Stimulated activated CD4-positive, alpha-beta T cell treated with anti-CD3 and anti-CD28 coated beads, Interleukin-15, amount 100 ng/mL, for 1 hour (primary cell): ENCODE measurements at places on chromosomes 5 and 9.

GRCh38 chr9:92611621-92612285 is 58.2 kb downstream of the IPPK start:
- DNase-seq, result no peak

GRCh38 chr5:124419531-124419930 is 326.9 kb downstream of the ZNF608 start:
- DNase-seq, result no peak

DNA sequence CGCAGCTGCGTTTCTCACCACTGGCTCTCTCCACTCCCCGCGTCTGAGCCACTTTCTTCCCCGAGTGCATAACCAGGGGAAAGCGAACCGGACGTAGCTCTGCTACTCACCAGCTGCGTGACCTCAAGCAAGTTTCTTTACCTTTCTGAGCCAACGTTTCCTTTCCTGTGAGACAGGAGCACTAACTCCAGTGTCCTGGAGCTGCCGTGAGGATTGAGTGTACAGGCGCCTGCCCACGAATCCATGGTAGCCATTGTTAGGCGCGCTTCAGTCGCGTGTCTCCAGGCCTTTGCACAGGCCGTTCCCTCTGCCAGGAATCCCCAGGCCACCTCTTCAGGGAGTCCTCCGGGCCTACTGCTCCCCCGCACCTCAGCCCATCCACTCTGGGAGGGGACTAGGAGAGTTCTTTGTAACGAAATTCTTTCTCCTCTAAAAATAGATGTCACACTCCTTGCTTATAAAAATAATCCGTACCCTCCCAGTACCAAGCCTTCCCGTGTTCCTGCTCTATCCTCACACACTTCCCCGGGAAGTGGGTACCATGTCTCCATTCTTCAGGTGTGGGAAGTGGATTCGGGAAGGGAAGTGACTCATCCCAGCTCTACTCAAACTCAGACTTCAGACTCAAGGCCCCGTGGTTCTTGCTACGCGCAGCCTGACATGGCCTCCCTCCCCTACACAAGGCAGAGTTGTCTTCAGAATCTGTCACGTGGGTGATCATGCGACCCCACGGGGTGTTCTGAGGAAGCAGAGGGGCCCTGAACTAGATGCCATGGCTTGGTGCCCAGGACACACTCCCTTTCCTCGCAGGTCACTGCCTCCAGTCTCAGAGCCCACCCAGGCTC is 16.1 kb upstream of the CRB2 start:
- no peak for DNase-seq

- DNase-seq, result no peak
Observed at GRCh38 chr5:154709368-154710305, 45.5 kb upstream of the LARP1 start.

DNA sequence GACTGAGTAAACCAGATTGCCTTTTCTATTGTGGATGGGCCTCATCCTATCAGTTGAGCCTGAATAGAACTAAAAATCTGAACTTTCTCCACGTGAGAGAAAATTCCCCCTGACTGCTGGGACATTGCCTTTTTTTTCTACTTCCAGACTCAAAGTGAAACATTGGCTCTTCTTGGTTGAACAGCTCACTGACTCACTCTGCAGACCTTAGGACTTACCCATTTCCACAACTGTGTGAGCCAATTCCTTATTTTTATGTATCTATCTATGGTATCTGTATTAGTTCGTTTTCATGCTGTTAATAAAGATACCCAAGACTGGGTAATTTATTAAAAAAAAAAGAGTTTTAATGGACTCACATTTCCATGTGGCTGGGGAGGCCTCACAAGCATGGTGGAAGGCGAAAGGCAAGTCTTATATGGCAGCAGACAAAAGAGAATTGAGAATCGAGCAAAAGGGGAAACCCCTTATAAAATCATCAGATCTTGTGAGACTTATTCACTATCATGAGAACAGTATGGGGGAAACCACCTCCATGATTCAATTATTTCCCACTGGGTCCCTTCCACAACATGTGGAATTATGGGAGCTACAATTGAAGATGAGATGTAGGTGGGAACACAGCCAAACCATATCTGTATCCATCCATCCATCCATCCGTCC is 306.7 kb upstream of the SLC24A2 start:
- DNase-seq, result no peak

GRCh38 chr5:163943546-163943945 is 438.1 kb downstream of the MAT2B start:
- DNase-seq, result no peak

DNA sequence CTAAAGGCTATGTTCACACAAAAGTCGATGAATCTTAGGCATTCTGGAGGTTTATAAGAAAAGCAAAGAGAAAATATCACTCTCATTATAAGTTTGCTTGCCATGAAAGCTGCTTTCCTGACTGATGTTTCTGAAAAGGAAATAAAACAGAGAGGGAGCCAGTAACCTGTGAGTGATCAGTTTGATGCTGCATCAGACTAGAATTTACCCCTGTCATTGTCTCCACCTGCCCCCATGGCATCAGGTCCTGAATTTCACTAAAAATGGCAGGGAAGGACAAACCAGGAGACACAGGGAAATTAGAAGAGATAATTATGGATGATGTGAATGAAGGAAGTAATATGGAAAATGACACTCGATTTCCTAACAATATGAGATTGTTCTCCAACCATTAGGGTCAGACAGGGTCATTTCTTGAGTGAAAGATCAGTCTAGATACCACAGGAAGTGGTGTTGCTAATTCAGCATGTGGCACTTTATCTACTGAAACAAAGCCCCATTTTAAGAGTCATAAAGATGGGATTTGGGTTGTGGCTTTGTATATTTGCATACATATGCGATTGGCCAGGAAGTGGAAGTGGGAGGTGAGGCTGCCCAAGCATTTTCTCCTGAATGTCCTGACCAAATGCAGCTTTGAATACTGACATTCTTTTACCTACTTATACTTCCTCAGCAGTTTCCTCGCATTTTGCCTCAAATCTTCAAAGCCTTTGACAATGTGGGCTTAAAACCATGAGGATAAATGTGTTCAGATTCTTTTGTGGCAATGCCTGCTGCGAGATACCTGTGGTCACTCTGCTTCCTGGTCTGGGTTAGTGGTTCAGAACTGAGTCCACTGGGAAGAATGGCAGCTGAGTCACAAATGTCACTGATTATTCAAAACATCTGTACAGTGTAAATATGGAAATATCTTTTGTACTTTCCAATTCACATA is 29.7 kb downstream of the MEGF10 start:
- DNase-seq, result no peak

DNA sequence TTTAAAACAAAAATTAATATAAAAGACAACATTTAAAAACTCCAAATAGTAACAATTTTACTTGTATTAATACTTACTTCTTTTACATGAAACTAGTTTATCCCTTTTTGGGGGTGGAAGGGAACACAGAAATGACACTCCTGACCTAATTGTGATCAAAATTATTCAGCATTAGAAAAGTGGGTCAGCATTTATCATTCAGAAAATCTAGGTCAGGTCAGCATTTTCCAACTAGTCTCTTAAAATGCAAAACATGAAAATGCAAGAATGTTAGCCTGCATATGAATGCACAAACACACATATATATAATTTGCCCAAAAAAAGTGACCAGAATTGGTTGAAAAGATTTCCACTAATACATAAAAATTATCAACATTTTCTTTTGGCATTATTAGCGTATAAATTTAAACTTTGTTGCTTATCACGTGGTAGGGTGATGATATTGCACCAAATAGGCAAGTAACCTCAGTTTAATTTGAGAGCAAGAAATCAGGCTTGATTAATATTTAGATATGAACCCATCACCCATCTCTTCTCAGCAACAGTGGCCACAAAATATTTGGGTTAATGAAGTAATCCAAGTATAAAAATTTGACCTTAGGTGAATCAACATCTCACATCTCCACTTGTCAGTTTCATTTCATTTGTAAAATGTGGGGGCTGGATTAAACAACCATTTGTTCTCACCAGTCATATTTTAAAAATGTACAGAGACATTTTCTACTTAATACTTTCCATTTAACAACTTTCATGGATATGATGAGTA is 5.7 kb downstream of the TMEM167A start:
- DNase-seq, result no peak

DNA sequence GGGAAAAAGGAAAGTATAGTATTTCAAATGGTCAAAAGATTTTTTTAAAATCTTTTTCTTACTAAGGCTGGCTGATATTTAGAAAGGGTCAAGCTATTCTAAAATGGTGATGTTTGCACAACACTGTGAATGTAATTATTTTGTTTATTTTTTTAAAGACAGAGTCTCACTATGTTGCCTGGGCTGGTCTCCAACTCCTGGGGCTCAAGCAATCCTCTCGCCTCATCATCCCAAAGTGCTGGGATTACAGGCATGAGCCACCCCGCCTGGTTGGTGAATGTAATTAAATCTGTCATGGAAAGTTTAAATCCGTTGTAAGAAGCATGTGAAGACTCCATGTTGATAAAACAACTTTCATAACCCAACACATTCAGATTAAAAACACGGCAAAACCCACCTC is 2.6 kb downstream of the UBTD2 start:
- DNase-seq, result no peak

GRCh38 chr9:36192196-36192595 is 1.5 kb downstream of the CLTA start:
- DNase-seq, result no peak

DNA sequence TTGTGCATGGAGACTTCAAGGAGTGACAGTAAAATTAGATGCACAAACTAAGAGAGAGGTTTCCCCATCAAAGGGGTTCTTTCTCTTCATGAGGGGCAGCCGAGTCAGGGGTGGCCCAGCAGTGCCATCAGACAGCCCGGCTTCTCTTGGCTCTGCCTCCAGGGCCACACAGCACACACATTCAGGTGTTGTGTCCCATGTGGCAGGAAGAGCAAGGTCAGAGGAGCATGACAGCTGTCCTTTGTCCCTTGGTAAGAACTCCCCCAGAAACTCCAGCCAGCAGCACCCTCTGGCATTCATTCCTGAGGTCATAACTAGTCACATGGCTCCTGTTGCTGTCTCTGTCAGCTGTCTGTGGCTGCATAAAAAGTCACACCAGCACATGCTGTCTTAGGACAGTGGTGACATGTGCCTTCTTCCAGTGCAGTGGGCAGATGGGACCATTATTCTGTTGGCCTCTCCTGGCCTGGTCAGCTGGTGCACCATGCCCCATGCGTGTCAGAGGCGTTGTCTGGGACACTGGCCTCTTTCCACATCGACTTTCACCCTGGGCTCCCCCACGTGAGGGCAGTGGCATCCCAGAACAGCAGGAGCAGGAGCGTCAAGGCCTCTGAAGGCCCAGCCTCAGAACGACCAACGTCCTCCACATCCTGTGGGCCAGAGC is 78.4 kb upstream of the OTULINL start:
- no peak for DNase-seq

DNA sequence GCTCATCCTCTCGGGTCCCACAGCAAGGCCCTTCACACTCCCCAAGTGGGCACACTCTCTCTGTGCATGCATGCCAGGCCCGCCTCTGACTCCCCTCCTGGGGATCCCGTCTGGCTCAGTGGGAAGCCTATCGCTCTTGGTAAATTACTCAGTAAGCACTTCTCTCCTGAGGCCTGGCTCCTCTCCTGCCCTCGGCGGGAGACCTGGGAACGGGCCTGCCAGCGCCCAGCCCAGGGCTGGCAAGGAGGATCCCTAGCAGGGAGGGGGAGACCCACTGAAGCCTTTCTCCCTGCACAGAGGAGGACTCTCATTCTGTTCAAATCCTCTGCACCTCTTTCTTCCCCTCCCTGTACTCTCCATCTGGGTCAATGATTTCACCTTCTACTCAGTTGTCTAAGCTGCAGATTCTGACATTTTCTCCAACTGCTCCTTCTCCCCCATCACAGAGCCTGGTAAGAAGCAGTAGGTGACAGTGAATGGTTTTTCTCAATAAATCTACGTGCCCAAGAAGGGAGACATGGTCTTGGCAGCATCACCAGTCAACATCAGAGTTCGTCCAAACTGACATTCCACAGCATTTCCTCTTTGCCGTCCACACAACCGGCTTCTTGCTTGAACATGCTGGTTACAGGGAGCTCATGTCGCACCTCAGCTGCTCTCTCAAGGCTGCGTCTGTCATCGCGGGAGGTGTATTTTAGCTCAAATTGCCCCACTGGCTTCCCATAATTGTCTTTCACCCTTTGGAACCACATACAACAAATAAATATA is 81.9 kb downstream of the GPR21 start:
- no peak for DNase-seq

DNA sequence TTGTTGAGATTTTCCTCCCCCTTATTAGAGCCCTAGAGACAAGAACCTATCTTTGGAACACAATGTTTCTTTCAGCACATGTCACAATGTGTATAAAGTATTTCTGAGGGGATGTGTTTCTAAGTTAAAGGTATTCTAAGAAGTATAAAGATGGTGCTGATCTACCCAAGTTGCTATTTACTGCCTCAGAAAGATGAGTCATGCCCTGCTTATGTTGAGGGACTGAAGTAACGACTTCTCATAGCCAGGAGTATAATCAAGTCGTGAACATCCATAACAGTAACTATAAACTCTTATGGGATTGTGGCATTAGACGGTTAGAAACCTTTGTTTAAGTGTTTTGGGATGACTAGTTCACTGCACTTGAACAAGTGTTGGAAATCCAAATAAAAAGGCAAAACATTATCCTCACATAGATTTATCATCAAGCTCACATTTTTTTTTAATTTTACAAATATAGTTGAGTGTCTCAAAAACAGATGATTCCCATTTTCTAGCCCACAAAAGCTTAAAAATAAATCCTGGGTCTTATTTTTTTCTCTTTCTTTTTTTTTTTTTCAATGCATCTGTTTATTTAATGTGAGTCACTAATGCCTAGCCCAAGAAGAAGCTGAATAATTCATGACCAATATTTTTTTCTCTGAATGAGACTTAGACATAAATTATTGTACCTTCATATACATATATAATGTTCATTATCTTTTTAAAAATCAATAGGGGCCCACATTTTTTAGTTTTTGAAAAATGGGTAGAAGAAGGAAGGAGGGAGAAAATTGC is 12.2 kb upstream of the TMEM252 start:
- no peak for DNase-seq

DNA sequence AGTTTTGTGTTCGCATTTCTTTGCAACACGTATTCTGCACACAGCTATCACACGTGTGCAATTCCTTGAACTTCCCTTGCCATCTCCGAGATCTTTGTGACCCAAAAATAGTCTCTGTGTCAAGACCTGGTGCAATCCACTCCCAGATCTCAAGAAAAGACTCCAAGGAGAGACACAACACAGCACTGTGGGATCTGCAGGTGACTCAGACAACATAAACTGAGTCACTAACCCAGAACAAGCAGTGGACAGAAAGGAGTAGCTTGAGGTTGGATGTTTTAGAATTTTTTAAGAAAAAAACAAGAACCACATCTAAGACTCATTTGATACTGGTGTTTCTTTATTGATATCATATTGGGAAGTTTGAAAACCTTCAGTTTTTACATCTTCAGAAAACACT is 396.9 kb downstream of the AGTPBP1 start:
- DNase-seq, result no peak

- DNase-seq, result no peak
Observed at GRCh38 chr5:133854554-133854953, 113.9 kb downstream of the C5orf15 start.

DNA sequence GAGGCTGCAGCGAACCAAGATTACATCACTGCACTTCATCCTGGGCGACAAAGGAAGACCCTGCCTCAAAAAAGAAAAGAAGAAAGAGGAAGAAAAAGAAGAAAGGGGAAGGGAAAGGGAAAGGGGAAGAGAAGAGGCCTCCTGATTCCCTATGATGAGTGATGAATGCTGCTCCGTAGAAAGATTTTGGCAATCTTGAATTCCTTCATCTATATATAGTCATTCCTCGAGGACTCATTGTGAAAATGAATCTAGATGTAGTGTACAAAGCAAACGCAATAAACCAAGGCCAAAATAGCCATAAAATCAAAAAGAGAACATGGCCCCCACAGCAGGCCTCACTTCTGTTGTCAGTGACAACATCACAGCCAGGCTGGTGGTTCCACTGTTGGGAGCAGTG is 218.0 kb downstream of the DCP2 start:
- no peak for DNase-seq

- DNase-seq, result no peak
Observed at GRCh38 chr5:179890751-179891682, 16.7 kb downstream of the TBC1D9B start.
